ENCODE measurements at places on chromosomes 7 and 10.
A peak's percentile ranks its signal among the peaks of the same experiment; 100 is the strongest.

GRCh38 chr7:47888371-47889265 is 59.6 kb downstream of the PKD1L1 start:
- no peak for DNase-seq

- peak; percentile 53 for DNase-seq
Observed at GRCh38 chr10:48804740-48805182, 120.1 kb downstream of the WDFY4 start.

DNA sequence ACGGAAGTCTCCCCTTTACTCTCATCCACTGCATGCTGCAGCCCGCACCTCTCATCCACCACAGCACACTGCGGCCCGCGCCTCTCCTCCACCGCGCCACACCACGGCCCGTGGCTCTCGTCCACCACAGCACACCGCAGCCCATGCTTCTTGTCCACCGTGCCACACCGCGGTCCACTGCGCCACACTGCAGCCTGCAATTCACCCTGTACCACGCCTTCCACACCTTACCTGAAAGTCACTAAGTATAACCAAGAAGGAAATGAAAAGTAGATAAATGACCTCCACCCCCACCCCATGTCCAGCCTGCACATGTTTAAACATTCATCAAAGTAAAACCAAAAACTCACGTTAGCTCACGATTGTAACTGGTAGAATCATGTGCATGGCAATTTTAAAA is 176.1 kb downstream of the DIP2C start:
- peak; percentile 30 for DNase-seq

DNA sequence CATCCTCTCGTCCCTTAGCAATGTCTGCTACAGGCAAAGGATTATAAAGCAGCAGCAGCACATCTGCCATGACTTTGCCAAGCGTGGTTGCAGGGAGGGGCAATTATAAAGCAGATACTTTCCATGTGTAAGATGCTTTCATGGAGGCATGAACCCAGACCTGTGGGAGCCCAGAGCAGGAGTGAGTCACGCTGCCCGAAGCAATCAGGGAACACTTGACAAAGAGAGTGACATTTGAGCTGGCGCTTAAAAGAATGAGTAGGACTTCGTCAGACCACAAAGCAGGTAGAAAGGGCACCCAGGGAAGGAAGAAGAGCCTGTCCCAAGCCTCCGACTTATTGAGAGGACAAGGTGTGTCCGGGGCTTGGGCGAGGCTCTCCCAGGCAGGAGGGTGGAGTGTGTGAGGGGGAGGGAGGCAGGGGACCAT is 147.2 kb downstream of the MYOF start:
- peak; percentile 56 for DNase-seq

- peak; percentile 59 for DNase-seq
Observed at GRCh38 chr7:93150200-93150835, 2.1 kb upstream of the SAMD9L start.

GRCh38 chr10:96560966-96561887 is 25.6 kb downstream of the TM9SF3 start:
- peak; percentile 30 for DNase-seq

DNA sequence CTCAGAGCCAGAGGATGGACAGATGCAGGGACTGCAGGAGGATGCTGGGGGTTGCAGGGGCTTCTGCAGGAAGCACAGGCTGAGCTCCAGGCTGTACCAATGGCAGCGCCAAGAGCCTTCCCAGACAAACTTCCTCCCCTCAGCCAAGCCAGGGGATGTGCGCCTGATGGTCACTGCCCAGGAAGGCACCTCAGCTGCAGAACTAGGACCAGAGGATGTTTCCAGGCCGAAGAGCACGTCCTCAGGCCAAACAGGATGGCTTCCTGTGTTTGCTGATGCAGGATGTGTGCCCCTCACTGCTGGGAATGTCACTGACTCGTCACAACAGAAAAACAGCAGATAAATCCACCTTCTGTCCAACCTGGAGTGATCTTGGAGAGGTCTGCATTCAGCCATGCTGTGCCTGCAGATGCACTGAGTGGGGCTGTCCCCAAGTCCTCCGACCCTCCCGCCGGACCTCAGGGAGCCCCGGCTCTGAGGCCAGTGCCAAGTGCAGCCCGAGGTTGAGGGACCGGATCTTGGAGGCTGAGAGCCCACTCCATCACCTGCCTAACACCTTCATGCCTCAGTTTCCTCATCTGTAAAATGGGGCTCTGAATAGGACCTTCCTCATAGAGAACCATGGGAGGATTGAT is 152.5 kb upstream of the CHST15 start:
- DNase-seq: no peak

DNA sequence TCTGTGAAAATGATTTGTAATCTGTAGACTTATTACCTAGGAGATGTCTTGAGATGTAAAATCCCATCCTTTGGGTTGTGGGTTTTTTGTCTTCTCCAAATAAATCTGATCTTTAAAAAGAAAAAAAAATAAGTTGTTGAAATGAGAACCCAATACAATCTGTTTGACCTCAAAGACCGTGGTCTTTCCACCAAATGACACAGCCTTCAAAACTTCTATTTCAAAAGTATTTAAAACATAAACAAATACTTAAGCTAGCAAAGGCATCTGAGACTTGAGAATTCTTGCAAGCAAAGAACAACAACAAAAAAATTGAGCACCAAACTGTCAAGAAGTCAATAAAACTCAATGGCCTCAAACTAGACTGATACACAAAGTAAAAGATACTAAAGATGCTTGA is 67.9 kb upstream of the HECW1 start:
- no peak for DNase-seq

DNA sequence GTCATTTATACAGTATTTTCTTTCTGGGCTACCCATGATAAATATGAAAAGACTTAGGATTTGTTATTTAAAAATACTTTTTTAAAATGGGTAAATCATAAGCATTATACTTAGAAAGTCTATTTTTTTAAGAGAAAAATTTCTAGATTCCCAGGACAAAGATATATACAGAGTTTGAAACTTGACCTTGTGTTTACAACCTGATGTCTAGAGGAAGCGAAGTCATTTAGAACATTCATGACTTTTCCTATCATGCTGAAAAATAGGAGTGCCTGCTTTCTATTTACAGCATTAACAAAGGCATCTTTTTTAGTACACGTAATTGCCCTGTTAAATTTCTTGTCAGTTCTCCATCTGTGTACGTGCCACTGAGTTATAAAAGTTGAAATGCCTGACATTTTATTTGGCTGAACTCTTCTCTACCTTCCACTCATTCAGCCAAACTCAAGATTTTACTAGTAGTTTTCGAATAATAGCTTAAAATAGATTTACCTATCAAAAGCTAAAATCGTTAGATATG is 23.0 kb downstream of the GNAT3 start:
- DNase-seq: no peak

DNA sequence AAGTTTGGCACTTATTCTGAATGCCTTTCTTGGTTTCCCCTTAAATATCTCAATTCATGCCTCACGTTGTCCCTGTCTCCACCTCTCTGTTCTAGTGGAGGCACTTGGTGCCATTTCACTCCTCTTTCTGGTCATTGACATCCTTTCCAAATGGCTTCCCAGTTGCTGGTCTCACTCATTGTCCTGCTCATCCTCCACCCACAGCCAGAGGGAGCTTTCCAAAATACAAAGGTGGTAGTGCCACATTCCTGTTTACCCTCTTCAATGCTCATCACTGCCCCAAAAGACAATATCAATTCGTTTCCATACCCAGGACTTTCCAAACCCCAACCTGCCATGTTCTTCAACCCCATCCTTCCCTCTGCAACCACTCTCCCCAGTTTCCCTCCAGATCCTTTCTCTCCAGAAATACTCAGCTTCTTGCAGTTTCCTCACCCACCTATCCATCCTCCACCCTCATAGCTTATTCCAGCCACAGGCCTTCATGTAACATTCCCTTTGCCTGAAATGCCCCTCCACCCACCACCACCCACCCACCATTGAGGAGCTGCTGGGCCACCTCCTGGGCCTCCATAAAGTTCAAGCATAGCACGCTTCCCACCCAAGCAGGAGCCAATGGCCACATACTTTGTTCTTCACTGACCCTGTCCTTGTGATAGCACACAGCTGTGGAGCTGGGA is 63.1 kb upstream of the ADRB1 start:
- no peak for DNase-seq

- DNase-seq: no peak
Observed at GRCh38 chr10:132492323-132493025, 45.1 kb upstream of the INPP5A start.

GRCh38 chr10:132239126-132240031 is 52.6 kb downstream of the DPYSL4 start:
- no peak for DNase-seq

DNA sequence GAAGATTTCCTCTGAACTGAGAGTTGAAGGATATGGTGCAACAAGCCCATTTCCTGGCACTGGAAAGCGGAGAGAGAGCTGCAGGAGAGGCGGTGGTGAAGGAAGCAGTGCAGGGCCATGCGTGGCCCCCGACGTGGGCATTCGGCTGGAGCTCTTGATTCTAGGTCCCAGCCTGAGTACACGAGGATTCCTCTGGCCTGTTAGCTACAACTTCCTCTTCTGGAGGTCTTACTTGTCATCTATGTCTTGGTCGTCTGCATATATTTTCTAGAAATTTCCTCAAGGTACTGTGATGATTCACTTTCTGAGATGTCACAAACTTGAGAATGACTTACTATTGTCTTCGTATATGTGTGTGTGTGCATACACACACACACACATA is 59.2 kb upstream of the JAZF1 start:
- no peak for DNase-seq

DNA sequence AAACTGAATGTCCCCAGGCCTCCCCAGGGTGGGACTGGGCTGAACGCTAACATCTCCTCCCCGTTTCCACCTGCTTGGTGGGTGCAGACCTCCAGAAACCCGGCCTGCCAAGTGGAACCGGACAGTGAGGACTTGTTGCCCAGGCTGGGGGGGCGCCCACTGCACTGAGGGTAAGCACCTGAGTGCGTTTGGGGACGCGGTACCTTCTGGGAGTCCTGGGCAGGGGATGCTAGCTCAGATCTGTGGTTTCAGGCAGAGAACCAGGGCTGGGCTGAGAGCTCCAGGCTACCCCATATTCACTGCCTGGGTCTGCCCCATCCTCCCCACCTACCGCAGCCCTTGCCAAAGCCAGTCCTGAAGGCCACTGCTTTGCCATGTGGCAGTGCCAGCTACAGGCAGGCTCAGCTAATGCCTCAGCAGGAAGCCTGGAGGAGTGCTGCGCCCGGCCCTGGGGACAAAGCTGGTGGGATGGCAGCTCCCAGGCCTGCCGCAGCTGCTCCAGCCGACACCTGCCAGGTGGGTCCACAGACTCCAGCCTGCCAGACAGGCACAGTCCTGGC is 3.5 kb upstream of the ZNF467 start:
- no peak for DNase-seq

DNA sequence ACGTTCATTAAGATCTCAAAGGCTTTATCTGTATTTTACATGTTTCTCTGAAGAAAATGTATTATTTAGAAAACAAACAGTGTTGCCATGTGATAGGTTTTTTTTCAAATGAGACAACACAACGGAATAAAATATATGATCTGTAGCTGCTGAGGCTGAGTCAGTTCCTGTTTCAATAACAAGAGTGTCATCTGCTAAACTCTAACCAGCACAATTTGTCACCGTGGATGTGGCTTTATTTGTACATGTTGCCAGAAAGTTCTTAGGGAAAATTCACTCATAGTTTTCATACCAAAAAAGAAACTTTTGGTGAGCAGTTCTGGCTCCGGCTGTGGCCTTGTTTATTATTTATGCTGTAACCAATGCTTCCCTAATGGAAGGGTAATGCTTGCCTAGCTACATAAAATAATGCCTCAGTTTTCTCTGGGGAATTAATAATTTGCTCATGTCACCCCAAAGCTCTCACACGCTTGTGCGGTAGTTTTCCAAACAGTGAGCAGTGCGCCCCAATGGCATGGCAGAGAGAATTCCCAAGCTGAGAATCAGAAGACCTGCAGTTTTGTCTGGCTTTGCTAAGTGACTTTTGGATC is 20.3 kb upstream of the KLF6 start:
- DNase-seq: peak; percentile 98

Measured in kidney tubule cell (primary cell).